ENCODE measurements at places on chromosomes 12 and 14.

GRCh38 chr12:24078318-24078765 is 128.9 kb upstream of the SOX5 start:
- DNase-seq, result no peak
- H3K36me3 ChIP-seq, result no peaks in the 10 kb centered on the region
- no peaks in the 10 kb centered on the region for H3K27me3 ChIP-seq
- H3K4me3 ChIP-seq, result no peak overlapping the region

- peaks cover 31% of the 10 kb centered on the region for H3K4me1 ChIP-seq
- H3K27ac ChIP-seq, result peak overlapping the region; percentile 91
- no peaks in the 10 kb centered on the region for H3K36me3 ChIP-seq
- H3K27me3 ChIP-seq, result no peaks in the 10 kb centered on the region
- peak overlapping the region; percentile 80 for H3K4me3 ChIP-seq
Measured at GRCh38 chr12:49061157-49061650, 610 bp upstream of the KMT2D start.

DNA sequence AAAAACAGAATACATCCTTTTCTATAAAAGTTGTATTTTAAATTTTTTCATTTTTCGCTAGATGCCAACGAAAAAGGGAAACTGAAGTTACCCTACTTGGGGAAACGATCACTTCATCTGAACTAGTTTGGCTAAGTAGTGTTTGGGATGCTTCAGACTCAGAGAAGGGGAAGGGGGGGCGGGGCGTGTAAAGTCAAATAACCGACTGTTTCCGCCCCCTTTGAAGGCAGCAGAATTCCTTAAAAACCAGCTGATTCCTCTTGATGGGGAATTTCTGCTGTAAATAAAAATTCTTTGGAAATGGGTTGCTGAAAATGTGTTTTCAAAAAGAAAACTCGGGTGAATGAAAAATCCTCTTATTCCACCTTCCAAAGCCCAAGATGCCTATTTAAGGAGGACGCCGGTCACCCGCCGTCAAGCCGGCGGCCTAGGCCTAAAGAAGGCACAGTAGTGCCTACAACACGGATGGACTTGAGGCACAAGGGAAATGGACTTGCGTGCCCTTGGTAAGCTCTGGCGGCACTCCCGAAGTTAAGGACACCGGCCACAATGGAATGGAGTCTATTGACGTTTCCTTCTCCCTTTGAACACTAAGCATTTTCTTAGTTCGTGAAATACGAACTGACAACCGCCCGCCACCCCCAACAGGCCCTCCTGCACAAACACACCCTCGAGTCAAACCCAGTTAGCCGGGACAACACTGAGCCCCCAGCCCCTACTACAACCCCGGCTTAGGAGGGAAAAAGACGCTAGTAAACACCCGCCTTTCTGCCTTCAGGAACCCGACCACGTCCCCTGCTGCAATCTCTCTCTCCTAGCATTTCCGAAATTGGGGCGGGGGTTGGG is 1.9 kb downstream of the ATXN2 start:
- H3K27ac ChIP-seq, result peak overlapping the region; percentile 58
- no peaks in the 10 kb centered on the region for H3K4me1 ChIP-seq
- peak overlapping the region; percentile 63 for H3K4me3 ChIP-seq

GRCh38 chr14:24576771-24577170 is 721 bp upstream of the CTSG start:
- no peak overlapping the region for H3K4me3 ChIP-seq
- DNase-seq, result no peak
- no peaks in the 10 kb centered on the region for H3K4me1 ChIP-seq
- no peak overlapping the region for H3K27ac ChIP-seq
- no peaks in the 10 kb centered on the region for H3K36me3 ChIP-seq
- peaks cover 5% of the 10 kb centered on the region for H3K27me3 ChIP-seq

GRCh38 chr12:10021342-10021741 is 9.1 kb upstream of the CLEC9A start:
- H3K27ac ChIP-seq, result no peak overlapping the region
- no peak for DNase-seq
- H3K36me3 ChIP-seq, result no peaks in the 10 kb centered on the region
- H3K4me3 ChIP-seq, result no peak overlapping the region
- no peaks in the 10 kb centered on the region for H3K27me3 ChIP-seq
- no peaks in the 10 kb centered on the region for H3K4me1 ChIP-seq

DNA sequence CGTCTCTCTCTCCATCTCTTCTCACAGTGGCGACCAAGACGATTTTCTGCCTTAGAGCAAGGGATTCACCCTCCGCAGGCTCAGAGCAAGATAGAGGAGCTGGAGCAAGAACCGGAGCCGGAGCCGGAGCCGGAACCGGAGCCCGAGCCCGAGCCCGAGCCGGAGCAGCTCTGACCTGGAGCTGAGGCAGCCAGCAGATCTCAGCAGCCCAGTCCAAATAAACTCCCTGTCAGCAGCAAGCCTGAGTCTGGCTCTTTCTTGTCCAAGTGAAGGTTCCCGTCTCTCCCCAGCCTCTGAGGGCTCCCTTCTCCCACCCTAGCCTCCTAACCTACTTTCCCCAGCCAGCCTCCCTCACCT is 5.9 kb downstream of the LAG3 start:
- no peak for DNase-seq
- peaks cover 38% of the 10 kb centered on the region for H3K36me3 ChIP-seq
- H3K4me3 ChIP-seq, result no peak overlapping the region
- H3K27me3 ChIP-seq, result no peaks in the 10 kb centered on the region
- no peak overlapping the region for H3K27ac ChIP-seq
- H3K4me1 ChIP-seq, result peaks cover 20% of the 10 kb centered on the region

DNA sequence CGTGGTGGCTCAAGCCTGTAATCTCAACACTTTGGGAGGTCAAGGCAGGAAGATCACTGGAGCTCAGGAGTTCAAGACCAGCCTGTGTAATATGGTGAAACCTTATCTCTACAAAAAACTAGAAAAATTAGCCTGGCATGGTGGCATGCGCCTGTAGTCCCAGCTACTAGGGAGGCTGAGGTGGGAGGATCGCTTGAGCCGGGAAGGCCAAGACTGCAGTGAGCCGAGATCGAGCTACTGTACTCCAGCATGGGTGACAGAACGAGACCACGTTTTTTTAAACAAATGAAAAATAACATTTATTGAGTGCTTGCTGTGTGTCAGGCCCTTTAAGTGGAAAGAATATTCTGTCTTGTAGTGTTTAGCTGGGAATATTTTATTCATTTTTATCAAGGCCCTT is 26.6 kb upstream of the CLMN start:
- H3K27me3 ChIP-seq, result no peaks in the 10 kb centered on the region
- no peak overlapping the region for H3K4me3 ChIP-seq
- DNase-seq, result no peak

- H3K4me1 ChIP-seq, result no peaks in the 10 kb centered on the region
- H3K4me3 ChIP-seq, result no peak overlapping the region
- no peaks in the 10 kb centered on the region for H3K27me3 ChIP-seq
- DNase-seq, result no peak
Measured at GRCh38 chr14:94052199-94052598, 26.1 kb downstream of the OTUB2 start.

- H3K4me3 ChIP-seq, result no peak overlapping the region
- H3K27ac ChIP-seq, result no peak overlapping the region
- H3K4me1 ChIP-seq, result no peaks in the 10 kb centered on the region
Measured at GRCh38 chr12:117749431-117749830, 219.4 kb downstream of the KSR2 start.

GRCh38 chr12:128133321-128134073 is 133.5 kb upstream of the TMEM132C start:
- H3K4me1 ChIP-seq, result peaks cover 2% of the 10 kb centered on the region
- H3K4me3 ChIP-seq, result no peak overlapping the region
- DNase-seq, result no peak
- H3K36me3 ChIP-seq, result no peaks in the 10 kb centered on the region
- H3K27ac ChIP-seq, result no peak overlapping the region

DNA sequence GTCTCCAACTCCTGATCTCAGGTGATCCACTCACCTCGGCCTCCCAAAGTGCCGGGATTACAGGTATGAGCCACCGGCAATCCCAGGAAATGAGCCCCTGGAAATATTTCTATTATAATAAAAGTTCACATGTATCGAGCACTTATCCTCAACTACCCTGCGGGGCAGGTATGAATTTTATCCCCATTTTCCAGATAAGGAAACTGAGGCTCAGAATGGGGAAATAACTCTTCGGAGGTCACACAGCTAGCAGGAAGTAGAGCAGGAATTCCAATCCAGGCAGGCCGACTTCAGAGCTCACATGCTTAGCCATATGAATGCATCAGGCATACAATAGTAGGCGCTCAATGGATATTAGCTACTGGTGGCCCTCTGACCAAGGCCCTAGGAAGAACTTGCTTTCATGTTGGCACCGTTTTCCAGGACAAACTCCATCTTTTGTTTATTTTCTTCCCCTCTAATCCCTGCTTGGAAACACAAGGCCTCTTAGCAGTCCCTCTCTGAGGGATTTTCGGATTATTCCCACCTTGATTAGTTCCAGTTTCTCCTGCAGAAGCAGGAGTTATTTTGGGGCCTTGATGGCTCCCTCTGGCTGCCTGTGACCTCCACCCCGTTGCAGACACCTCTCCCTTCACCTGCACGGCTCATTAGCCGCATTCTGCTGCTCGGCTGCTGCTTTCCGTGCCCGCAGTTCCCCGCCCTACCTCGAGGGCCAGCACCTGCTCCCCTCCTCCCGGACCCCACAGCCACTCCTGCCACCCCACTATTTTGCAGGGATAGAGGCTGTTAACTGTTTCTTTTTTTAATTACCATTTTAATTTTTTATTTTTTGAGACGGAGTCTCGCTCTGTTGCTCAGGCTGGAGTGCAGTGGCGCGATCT is 18.7 kb upstream of the POP5 start:
- no peak overlapping the region for H3K27ac ChIP-seq
- no peaks in the 10 kb centered on the region for H3K36me3 ChIP-seq
- peaks cover 2% of the 10 kb centered on the region for H3K4me1 ChIP-seq

DNA sequence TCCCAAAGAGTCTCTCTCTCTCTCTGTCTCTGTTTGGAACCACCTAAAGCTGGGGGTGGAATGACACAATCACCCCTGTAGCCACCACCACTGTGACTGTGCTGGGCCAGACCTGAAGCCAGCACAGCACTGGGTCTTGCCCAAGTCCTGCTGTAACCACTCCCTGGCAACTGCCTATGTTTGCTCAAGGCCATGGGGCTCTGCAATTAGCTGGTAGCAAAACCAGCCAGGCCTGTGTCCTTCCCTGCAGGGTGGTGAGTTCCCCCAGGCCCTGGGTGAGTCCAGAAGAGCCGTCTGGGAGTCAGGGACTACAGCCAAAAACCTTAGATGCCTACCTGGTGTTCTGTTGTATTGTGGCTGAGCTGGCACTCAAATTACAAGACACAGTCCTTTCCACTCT is 50.8 kb downstream of the DGLUCY start:
- H3K27me3 ChIP-seq, result no peaks in the 10 kb centered on the region
- no peak for DNase-seq
- H3K4me1 ChIP-seq, result no peaks in the 10 kb centered on the region
- no peak overlapping the region for H3K4me3 ChIP-seq
- peaks cover 71% of the 10 kb centered on the region for H3K36me3 ChIP-seq

DNA sequence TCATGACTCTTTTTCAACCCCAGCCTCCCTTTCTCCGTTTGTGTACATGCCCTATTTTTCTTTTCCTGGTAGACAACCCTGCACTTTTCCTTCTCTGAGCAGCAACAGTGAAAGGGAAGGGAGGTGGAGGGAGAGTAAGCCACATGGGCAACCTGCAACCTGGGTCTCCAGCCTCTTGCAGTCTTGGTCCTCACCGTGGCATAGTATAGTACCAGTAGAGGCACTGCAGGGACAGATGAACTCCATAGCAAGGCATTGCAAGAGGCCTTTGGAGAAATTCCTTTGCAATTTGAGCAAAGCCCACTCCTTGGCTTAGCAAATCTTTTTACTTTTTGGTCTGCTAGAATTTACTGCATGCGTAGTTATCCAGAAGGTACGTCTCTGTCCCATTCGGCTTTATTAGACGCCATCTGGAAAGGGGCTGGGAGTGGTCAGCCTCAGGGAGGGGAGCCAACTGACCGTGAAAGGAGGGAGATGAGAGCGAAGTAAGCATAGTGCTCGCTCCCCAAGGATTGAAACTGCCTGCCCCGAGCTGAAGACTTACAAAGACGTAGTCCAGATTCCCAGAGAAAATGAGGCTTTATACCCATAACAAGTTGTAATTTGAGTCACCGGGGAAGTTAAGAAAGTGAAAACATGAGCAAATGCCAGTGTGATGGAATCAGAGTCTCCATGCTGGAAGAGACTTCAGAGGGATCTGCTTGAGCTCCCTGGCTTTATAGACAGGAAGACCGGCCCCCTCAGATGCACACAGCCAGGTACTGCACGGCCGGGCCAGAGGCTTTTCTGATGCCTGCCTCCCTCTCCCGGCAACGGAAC is 332.0 kb downstream of the CACNA1C start:
- no peaks in the 10 kb centered on the region for H3K4me1 ChIP-seq
- H3K27me3 ChIP-seq, result no peaks in the 10 kb centered on the region
- no peak overlapping the region for H3K4me3 ChIP-seq
- no peaks in the 10 kb centered on the region for H3K36me3 ChIP-seq
- DNase-seq, result no peak
- no peak overlapping the region for H3K27ac ChIP-seq

- peaks cover 34% of the 10 kb centered on the region for H3K27me3 ChIP-seq
- peak; percentile 56 for DNase-seq
- H3K4me3 ChIP-seq, result no peak overlapping the region
- H3K36me3 ChIP-seq, result no peaks in the 10 kb centered on the region
- no peaks in the 10 kb centered on the region for H3K4me1 ChIP-seq
- H3K27ac ChIP-seq, result no peak overlapping the region
Measured at GRCh38 chr12:2783936-2784600, 10.7 kb upstream of the FKBP4 start.

GRCh38 chr14:74599321-74599761 is 12.7 kb downstream of the LTBP2 start:
- DNase-seq, result no peak
- no peaks in the 10 kb centered on the region for H3K36me3 ChIP-seq
- H3K27ac ChIP-seq, result no peak overlapping the region
- no peak overlapping the region for H3K4me3 ChIP-seq
- H3K4me1 ChIP-seq, result no peaks in the 10 kb centered on the region

Data from neuronal stem cell (in vitro differentiated cells).